ENCODE measurements at places on chromosomes 13 and 19.

DNA sequence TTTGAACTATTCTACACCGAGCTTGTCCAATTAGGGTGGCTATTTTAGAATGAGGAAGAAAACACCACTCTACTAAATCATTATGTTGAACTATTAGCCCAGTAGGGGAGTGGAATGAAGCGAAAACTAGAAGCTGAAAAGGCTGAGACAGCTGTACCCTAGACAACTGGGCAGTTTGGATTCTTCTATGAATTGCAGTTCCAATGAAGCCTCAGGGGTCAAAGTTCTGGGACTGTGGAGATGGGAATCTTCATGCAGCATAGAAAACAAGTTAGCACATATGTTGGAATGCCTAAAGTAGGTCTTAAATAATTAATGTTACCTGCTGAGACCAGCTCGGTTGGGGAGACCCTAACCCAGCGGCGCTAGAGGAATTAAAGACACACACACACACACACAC, 62.7 kb upstream of the ZNF726 start:
- DNase-seq, result no peak

GRCh38 chr13:66994097-66994496, 236.0 kb downstream of the PCDH9 start:
- DNase-seq, result peak; percentile 78

DNA sequence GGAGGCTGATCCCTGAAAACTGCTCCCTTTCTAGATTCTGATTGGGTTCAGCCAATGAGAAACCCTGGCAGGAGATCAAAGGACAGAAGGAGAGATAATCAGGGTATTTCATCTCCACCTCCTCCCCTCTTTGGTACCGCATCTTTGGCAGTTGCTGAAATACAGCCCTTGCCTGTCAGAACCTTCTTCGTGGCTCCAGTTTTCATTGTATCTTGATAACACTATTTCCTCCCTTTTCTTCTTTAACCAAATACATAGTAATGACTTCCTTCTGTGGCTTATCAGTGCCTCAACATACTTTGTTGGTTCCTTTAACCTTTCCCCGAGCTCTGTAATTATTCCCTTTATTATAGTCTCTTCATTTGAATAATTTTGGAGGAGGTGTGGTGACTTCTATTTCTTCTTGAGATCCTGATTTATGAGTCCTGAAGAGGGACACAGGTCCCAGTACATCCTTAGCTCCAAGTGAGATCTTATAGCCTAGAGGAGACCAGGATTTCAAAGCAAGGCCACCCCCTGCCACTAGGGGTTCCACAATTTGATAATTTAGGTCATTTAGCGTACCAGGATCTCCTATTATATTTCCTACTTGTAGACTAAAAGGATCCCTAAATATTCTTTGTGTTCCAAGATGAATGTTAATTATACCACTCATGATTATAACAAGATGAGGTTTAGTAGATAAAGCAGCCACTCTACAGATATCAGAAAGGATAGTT, 98.0 kb downstream of the EDNRB start:
- DNase-seq, result no peak

DNA sequence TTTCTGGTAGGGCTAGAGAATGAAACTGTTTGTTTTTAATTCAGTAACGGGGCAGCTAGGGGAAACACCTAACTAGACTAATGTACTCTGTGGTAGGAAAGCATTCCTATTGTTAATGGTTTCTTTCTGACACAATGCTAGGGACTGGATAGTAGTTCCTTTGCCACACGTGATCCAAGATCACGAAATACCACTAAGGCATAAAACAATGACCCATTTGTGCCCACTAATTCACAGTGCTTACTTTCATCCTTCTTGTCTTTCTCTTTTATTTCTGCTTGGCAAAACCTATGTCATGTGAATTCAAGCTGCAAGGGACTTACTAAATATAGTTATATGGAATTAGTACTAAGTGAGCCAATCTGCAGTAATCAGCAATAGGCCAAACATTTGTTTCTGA, 834.1 kb upstream of the SLITRK6 start:
- no peak for DNase-seq

GRCh38 chr13:52833296-52833875, 15.1 kb downstream of the PCDH8 start:
- no peak for DNase-seq

DNA sequence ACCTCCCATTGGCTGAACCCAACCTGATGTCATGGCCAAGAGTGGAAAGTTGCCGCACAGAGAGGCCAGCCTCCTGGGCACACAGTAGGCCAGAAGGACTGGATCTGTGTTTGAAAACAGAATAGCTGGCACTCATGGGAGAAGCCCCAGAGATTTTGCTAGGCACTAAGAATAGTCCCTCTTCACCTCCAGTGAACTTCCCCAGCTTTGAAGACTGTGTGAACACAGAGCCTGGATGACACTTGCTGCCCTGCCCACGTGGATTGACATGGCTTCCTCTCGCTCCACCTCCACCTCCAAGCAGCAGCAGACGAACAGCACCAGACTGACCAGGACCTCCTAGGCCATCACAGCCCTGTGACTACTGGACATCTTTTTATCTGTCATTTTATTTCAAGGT, 37.9 kb upstream of the KL start:
- no peak for DNase-seq
